NCI-H2171 treated with DMSO at 0.1 percent for 48 hours (cell line): ENCODE measurements at places on chromosomes 12 and 14.

GRCh38 chr14:38629412-38629811 is 373.5 kb upstream of the CLEC14A start:
- DNase-seq, result no peak

DNA sequence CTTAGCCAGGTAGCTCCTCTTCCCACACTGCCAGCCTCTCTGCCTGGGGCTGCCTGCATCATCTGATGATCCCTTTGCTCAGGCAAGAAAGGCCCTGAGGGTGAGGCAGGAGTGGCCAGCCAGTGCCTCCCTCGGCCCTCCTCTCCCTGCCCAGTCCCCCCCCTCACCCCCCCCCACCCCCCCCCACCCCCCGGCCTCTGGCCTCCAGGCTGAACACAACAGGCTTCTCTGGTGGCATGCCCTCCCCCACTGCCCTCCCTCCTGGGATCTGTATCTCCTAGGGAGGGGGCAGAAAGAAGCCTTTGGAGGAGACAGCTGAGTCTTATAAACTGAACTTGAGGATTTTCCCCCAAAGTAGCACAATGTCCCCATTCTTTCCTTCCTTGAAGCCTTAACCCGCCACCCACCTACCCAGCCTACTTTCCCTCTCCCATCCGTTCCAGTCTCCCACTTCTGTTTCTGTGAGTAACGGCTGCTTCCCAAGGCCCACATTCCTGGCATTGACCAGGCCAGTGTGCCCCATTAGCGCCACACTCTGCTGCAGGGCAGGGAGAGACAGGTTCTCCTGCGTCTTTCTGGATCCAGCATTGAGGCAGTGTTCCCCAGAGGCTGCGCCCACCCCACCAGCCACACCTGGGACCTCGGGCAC is 82.1 kb downstream of the B4GALNT3 start:
- no peak for DNase-seq

DNA sequence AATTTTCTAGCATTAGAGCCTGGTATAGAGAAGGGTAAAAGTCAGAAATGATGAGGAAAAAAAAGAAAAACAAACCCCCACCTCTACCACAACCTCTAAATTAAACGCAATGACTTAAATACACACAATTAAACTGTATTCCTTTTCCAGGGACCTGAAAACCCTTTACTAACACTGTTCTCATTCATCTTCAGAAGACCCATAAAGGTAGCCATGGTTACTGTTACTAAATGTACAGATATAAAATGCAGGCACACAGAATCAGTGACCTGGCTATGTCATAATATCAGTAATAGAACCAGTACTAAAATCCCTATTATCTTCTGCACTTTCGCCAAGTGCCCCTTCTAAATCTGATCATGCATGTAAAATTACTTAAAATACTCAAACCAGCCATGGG is 1.4 kb downstream of the ACIN1 start:
- no peak for DNase-seq

GRCh38 chr12:72790273-72790672 is 518.1 kb downstream of the TRHDE start:
- DNase-seq, result no peak

DNA sequence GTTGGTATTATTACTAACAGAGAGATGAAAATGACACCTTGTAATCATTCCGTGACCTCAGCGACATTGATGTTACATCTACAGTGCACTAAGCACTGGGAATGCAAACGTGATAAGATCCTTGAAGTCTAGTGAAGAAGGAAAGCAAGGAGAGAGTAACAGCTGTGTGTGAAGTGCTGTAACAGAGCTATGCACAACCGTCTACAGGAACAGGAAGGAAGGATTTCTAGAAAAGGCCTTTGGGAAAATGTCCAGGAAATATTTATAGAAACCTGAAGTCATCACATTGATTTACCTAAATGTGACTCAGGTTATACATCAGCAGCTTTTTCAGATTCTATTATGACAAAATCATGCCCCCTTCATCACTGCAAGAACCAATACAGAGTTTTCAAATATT is 304.2 kb upstream of the AMIGO2 start:
- no peak for DNase-seq

GRCh38 chr12:92436856-92437255 is 265.9 kb upstream of the PLEKHG7 start:
- no peak for DNase-seq

DNA sequence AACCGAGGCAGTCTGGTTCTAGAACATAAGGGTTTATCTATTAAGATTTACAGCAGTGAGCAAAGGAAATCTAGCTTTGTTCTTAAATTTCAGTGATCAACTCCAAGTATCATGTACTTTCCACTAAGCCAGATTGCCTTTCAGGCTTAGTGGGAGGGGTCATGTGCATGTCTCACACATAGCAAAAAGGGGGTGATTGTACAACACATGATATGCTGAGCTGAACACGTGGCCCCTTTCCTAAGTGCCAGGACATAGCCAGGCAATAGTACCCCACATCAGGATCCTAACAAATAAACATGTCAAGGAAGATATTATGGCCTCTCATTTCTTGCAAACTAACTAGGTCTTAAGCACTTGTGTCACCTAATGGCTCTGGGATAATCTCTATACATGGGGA is 347.2 kb downstream of the C12orf75 start:
- DNase-seq, result no peak

DNA sequence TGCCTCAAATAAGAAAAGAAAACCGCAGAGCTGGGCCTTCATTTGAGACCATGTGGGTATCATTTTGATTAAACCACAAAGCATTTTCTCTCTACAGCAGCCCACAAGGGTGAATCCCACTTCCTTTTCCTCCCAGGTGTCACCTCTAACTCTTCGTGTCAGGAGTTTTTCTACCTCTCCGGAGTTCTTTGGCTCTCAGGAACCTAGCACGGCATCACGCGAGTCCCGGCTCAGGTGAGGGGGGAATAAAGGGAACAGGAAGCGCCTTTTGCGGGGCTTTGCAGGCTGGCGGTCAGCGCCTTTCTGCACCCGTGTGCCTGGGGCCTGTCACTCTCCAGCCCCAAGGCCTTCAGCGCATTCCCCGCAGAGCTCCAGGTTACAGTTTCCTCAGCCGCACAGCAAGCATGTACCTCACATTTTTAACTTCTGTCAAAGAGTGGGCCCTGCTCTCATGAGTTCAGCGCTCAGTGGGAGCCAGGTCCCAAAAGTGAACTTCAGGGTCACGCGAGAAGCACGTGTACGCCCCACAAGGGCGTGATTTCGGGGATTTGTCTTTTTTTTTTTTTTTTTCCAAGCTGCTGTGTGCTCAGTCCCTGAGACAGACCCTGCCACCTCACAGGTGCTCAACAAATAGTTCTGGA is 740 bp upstream of the PRPF40B start:
- DNase-seq, result peak; percentile 60

DNA sequence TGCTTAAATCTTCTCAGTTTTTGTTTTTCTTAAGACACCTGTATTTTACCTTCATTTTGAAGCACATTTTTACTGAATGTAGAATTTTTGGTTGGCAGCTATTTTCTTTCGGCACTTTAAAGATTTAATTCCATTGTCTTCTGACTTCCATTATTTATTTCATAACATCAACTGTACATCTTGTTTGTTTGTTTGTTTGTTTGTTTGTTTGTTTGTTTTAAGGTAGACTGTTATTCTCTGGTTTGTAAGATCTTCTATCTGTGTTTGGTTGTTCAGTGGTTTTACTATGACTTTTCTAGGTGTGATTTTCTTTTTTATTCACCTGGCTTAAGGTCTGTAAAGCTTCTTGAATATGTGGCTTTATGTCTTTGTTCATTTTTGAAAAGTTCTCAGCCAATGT is 61.9 kb downstream of the IFT81 start:
- DNase-seq, result no peak
